GM20000 (cell line): ENCODE measurements at places on chromosomes 11 and 22.

GRCh38 chr11:43987384-43988039 is 45.1 kb downstream of the C11orf96 start:
- no peak for DNase-seq

DNA sequence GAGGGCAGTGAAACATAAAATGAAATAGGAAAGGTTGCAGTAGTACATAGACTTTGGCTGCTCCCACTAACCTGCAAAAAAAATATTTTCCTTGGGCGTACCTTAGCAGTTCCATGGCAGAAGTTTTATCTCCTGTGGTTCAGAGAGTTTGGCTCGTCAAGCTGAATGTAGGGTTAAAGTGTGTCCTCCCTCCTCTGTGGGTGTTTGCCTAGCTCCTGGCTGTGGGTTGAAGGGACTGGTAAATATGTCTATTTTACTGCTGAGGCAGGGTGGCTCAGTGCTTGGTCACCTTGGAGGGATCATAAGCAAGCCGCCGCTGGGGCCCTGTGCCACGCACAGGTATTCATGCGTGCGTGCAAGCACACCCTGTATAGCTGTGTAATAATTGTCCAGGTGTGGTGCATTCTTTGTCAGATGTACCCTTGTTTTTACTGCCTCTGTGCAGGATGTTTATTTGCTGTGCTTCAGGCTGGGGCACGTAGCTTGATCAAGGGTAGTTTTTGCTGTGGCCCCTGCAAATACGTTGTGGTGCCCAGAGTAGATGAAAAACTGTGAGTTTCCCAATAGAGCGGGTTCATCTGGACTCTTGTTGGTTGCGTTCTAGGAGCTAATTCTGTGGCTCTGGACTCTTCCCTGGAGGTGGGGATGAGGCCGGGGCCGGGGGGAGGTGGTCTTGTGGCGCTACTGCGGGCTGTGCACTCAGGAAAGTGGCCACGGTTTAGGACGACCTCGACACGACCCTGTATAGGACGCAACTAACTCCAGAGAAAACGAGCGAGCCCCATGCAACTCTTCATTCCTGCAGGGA is 732 bp upstream of the SORL1 start:
- no peak for DNase-seq

DNA sequence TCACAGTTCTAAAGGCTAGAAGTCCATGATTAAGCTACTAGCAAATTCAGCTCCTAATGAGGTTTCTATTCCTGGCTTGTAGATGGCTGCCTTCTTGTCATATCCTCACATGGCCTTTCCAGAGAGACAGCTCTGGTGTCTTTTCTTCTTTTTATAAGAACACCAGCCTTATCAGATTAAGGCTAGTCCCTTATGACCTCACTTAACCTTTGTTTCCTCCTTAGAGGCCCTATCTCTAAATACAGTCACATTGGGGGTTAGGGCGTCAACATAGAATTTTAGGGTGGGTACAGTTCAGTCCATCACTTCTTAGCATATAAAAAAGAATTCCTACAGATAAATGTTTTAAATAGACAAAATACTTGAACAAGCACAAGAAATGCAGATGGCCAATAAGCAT is 18.2 kb upstream of the CLPB start:
- no peak for DNase-seq

DNA sequence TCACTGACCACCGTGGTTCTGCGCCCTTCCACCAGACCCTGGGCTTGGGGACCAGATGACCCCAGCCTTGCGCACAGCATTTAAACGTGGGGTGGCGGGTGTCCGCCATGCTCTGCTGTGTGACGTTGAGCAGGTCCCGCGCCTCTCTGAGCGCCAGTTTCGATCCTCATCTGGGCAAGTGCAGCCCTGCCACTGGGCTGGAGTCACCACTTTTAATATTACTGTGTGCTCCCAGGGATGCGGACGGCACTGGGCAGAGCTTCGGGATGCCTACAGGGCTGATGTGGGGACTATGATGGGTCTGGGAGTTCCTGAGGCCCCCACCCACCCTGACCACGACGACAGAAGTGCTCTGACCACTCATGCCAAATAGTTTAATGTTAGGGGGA is 1.2 kb upstream of the NUDT8 start:
- DNase-seq: no peak

DNA sequence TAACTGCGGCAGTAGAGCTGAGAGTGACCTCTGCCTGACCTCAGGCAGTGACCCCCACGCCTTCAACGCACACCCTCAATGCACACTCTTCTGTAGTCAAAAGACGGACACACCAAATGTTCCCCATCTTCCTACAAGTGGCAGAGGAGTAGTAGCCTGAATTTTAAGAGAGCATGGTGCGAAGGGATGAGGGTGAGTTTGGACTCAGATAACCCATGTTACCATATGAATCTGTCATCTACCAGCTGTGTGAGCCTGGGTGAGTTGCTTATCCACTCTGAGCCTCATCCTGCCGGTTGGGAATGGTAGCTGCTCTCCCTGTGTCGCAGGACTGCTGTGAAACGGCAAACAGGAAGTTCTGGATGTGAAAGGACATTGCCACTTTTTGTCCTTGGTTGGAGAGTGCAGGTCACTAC is 20.6 kb upstream of the ROBO3 start:
- DNase-seq: no peak

- no peak for DNase-seq
These were observed 29.9 kb downstream of the FGF4 start for GRCh38 chr11:69745201-69745600.

GRCh38 chr11:59223611-59224010 is 10.9 kb upstream of the MPEG1 start:
- no peak for DNase-seq

GRCh38 chr11:102794382-102794781 is 3.6 kb downstream of the MMP1 start:
- peak; percentile 52 for DNase-seq

- DNase-seq: no peak
These were observed 10.8 kb downstream of the KCTD17 start for GRCh38 chr22:37062376-37062675.

- no peak for DNase-seq
These were observed 7.2 kb upstream of the TRABD start for GRCh38 chr22:50178471-50178864.

- no peak for DNase-seq
These were observed 770 bp downstream of the SLC7A4 start for GRCh38 chr22:21031545-21032036.

GRCh38 chr11:75225794-75226193 is 14.8 kb upstream of the TPBGL start:
- DNase-seq: no peak

DNA sequence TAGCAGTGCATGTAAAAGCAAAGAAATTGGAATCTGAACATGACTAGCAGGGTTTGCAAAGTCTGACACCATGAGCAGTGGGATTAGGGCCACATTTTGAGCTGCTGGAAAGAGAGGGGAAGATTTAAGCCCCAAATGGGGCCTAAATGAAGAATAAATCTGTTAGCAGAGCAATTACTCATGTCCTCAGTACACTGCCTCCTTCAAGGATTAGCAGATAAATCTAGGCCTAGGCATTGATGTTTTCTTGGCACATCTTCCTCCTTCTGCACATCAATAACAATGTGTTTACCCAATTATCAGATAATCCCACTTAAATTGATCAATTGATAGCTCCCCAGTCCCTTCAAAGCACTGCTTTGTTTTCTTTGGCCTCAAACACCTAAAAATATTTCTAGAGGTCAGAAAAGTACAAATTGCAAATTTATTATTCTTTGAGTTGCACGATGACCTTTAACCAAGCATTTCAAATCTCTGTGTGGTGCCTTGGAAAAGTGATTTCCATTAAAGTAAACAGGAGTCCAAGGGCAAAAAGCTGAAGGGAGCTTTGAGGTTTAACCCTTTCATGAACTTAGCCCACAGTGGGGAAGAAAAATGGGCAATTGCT is 514.7 kb upstream of the CHORDC1 start:
- no peak for DNase-seq

GRCh38 chr11:45022294-45023064 is 71.8 kb upstream of the TP53I11 start:
- no peak for DNase-seq

- no peak for DNase-seq
These were observed 13.5 kb downstream of the PCSK7 start for GRCh38 chr11:117218133-117218915.

GRCh38 chr22:39173787-39174497 is 21.5 kb upstream of the CBX7 start:
- DNase-seq: peak; percentile 19
